ENCODE measurements at places on chromosomes 12 and 14. TPM values are rescaled to one million over a fixed set of nuclear protein-coding genes. Genes with fewer than 3 reads are reported as not detected.

GLIPR1L1 gene
- polyA plus RNA-seq: 0.35 TPM

PRKD1 gene
- 32.4 TPM for polyA plus RNA-seq

PPP1R1A gene
- 60.7 TPM for polyA plus RNA-seq

KLHDC1 gene
- polyA plus RNA-seq: 6.2 TPM

STYK1 gene
- polyA plus RNA-seq: 1.8 TPM

RFX4 gene
- 0.17 TPM for polyA plus RNA-seq

GPR162 gene
- 36.0 TPM for polyA plus RNA-seq

KRT74 gene
- polyA plus RNA-seq: not detected

TDRD9 gene
- 3.4 TPM for polyA plus RNA-seq

TTC9 gene
- 4.1 TPM for polyA plus RNA-seq

OR11G2 gene
- polyA plus RNA-seq: 0.09 TPM

TMEM179 gene
- polyA plus RNA-seq: 1.3 TPM

GPRC5D gene
- polyA plus RNA-seq: 0.94 TPM

RASAL1 gene
- 8.7 TPM for polyA plus RNA-seq

ACYP1 gene
- polyA plus RNA-seq: 26.0 TPM

IL31 gene
- not detected for polyA plus RNA-seq

FLVCR2 gene
- 10.3 TPM for polyA plus RNA-seq

KRT78 gene
- not detected for polyA plus RNA-seq

APAF1 gene
- polyA plus RNA-seq: 29.7 TPM

TAS2R9 gene
- polyA plus RNA-seq: not detected

TAS2R14 gene
- 5.3 TPM for polyA plus RNA-seq

JPH4 gene
- 13.5 TPM for polyA plus RNA-seq

All from renal pelvis (tissue), 12 donors.